ENCODE measurements at places on chromosomes 6 and 20.

DNA sequence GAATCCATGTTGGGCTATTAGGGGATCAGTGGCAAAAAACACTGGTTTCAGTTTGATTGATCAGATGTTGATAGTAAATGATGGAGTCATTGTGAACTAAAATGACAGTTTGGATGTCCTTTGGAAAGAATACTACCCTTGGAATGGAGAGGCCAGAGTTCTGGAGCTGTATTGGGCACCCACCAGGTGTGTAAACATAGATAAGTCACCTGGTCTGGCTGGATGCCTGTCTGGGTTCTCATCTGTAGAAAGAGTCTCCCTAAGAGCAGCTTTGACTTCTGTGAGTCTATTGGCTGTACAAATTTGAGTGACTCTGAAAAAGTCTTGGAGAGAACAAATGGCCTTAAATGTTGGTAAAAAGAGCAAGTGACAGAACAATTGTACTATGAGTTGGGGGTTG, 115.0 kb downstream of the SCP2D1 start:
- no peak for DNase-seq

- DNase-seq: no peak
These were observed 436.9 kb upstream of the MARCKS start for GRCh38 chr6:113420290-113420689.

- peak; percentile 35 for DNase-seq
These were observed 217.0 kb downstream of the DLL1 start for GRCh38 chr6:170073846-170074245.

GRCh38 chr20:57814529-57814928, 104.7 kb upstream of the PMEPA1 start:
- DNase-seq: no peak

- no peak for DNase-seq
These were observed 128.9 kb downstream of the CLIC5 start for GRCh38 chr6:45886776-45887175.

DNA sequence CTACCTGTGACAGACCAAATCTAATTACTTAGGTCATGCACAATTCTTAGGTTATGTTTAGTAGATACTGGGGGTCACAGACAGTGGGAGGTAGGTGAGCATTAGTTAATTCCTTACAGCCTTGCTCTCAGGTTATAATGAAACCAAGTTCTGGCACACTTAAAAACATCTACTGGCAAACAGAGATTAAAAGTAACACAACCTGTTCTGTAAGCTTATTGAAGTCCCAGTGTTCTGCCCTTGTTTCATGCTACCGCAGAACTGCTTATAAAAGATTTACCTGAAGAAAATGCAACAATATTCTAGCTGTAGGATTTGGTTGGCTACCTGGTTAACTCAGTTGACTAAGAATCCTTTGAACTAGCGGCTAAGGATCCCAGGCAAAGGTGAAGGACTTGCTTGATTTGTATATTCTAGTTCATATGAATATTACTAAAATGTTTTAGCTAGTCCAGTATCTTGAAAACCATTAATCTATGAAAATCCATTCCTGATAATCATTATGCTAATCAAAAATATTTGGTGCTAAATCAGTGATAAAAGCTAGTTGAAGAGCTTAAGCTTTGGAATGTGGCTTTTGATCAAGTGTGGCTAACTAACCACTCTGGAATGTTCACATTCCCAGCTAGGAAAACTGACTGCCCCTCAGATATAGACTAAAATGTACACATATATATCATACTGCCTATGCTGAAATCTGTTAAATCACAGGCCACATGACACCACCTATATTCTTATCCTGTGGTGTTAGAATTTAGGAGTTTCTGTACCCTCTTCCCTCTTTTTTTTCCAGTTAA, 7.2 kb downstream of the PEX3 start:
- no peak for DNase-seq

GRCh38 chr20:48156951-48157700, 371.8 kb upstream of the SULF2 start:
- no peak for DNase-seq

- DNase-seq: no peak
These were observed 20.9 kb upstream of the SRF start for GRCh38 chr6:43150051-43150751.

DNA sequence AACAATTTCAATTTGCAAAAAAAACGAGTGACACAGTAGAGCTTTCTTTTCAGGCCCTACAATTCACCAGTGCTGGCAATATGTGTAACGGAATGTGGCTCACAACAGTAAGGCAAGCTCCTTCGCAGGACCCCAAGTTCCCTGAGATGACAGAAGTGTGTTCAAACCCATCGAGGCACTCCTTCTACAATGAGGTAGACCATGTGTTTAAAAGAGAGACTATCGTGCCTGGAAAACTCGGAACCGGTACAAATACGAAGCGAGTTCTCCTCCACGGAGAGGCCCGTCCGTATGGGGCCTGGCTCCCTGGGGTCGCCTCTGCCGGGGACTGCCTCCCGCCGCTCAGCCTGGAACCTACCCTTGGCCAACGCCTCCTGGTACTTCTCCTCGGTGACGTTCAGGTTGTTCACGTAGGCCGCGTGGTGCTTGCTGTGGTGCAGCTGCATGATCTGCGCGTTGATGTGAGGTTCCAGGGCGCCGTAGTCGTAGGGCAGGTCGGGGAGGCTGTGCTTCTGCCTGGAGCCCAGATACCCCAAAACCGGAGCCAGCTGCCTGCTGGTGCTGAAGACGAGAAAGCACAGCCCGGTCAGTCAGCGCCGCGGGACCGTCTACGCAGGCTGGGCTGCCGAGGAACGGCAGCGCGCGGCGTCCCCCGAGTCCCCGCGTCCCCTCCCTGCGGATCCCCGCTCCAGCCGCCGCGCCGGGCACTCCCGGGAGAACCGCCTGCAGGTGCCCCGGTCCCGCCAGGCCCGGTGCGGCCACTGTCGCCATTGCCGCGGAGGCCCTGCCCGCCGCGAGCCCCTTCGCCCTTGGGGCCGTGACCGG, 526 bp downstream of the SOD2 start:
- peak; percentile 77 for DNase-seq

DNA sequence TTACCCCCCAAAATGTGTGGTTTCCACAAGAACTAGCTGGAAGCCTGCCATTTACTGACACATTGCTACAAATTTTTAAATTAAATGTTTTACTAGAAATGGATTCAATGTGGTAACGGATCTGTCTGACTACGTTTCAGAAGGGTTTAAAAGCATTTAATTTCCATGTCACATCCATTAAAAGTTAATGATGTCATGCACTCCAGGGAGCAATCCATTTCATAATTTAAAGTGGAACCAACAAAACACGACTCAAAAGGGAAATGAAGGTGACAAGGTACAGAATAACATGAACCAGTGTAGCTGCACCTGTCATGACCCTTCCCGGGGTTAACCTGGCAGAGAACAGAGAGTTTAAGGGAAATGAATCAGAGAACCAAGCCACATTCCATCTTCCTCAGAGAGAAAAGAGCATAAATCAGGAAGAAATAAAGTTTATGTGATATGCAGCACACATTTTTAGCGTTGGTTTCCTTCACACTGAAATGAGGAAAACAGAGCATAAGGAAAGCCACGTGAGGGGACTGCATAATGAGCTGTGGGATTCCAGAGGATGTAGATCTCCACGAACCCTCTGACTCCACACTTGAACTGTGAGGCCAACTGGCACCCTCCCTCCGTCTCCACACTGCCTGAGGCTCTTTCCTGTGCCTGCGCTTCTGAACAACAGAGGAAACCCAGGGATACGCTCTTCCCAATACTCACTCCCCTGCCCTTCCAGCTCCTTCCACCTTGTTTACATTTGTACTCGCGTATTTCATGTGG, 170.3 kb upstream of the AHI1 start:
- no peak for DNase-seq

GRCh38 chr20:14821251-14821650, 483.8 kb upstream of the FLRT3 start:
- no peak for DNase-seq

DNA sequence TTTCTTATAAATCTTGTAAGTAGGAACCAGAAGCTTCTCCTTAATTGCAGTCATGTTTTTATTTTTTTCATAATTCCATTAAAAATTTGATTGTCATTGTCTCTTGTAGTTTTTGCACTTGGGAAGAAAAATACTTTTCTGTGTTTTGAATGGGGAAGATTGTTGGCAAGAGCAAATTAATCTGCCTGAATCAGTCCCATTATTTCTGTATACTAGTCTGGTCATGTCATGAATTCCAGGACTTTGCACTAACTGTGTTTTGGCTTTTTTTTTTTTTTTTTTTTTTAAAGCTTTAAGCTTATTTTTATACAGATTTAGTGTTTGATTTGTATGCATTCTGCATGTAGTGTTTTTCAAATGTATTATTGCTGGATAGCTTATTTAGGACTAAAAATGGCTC, 47.6 kb downstream of the RALGAPB start:
- DNase-seq: no peak

GRCh38 chr6:6591778-6592465, 3.4 kb downstream of the LY86 start:
- DNase-seq: no peak

DNA sequence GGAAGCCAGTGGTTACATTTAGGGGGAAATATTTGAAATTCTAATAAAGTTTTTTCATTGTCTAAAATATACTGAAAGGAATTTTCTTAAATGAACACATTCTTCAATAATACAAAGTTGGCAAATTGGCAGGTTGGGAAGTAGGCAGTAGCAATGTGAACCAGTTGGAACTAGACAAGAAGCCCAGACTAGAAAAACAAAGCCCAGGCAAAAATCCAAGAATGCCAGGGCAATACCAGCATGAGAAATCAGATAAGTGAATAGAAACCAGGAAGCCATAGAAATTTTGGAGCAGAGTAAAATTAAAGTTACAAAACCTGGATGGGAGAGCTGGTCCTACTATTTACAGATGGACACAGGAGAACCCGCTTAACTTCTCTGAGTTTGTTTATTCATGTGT, 52.2 kb downstream of the TPBG start:
- DNase-seq: no peak

DNA sequence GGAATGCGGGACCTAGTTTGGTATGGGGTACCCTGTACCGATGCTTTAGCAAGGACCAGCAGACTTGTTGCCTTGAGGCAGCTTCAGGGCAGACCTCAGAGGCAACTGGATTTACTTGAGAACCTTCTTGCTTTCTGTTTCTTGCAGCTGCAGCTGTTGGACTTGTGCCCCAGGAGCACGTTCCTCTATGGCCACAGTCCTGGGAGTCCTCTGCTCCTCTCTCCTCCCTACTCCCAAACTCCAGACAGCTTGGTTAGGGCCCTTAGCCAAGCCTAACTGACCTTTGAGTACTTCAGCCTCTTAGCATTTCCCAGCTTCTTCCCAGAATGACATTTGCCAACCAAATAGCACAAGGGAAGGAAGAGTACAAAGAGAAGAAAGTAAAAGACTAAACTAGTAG, 34.7 kb downstream of the GHRH start:
- no peak for DNase-seq

DNA sequence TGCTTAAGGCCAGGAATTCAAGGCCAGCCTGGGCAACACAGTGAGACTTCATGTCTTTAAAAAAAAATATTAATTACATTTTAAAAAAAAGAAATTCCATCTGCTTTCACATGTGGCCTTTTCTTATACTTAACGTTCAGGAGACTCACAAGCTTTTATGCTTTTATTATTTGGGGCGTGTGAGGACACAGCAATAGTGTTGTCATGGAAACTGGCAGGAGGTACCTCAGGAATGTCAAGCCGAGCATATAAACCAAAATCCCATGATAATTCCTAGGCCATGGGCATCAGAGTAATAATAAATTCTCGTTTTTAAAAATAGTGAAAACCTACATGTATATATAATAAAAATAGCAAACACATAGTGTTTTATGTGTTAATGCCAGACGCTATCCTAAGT, 89.8 kb downstream of the IYD start:
- DNase-seq: no peak

GRCh38 chr6:422433-423054, 31.0 kb downstream of the IRF4 start:
- DNase-seq: peak; percentile 86

GRCh38 chr20:55174172-55174571, 698.8 kb downstream of the DOK5 start:
- no peak for DNase-seq

GRCh38 chr6:17086469-17086868, 15.4 kb upstream of the STMND1 start:
- DNase-seq: no peak

- no peak for DNase-seq
These were observed 650 bp upstream of the CD2AP start for GRCh38 chr6:47476781-47477496.

DNA sequence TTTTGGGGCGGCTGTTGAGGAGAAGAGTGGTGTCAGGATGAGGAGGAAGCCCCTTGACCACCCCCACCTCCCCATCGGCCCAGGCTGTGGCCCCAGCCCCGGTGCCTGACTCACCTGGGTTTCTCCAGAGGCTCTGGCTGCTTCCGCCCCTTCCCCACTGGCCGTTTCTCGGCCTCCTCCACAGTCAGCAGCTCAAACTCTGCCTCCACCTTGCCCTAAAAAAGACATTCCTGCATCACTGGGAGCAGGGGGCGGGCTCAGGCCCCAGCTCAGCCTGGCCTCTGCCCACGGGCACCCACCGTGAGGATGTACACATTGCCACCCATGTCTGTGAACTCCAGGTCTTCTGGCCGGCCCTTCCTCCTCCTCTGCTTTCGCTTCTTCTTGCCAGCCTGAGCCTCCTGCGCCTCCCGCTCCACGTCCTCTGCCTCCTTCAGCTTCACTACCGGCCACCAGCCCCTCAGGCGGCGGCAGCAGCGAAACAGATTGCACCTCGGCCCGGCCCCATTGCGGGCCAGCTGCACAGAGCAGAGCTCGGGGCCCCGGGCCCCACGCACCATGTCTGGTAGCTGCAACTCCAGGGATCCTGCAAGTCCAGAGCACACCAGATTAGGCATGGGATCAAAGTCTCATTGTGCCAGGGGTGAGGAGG, 17.3 kb downstream of the ERGIC3 start:
- DNase-seq: no peak

DNA sequence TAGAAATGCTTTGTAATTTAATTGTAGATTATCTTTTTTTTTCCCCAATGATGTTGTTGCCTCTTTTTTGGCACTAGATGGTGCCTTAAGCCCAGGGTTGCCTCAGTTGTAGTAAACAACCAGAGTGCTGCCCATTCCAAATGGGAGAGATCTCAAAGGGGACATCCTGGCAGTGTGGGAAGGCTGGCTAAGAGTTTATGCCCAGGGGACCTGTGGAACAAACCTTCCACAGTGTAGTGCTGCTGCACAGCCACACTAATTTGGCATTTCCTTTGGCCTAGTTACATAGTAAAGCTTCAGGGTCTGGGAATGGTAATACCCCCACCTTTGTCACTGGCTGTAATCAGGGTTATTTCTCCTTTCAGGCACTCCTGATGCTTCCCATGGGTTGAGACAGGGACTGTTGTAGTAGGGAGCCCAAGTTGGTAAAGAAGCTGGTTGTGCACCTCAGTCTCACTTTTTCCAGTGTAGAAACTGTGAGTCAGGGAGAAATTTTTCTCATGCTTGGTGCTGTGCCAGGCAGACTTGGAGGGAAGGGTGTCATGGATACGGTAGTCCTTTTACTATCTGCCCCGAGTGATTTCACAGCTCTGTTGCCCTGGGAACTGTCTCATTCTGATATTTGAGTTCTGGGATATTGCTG, 177.8 kb upstream of the ECI2 start:
- DNase-seq: no peak

GRCh38 chr20:61125076-61125475, 127.0 kb upstream of the CDH4 start:
- DNase-seq: no peak

- DNase-seq: no peak
These were observed 387.7 kb upstream of the SASH1 start for GRCh38 chr6:147954938-147955337.
